Activated effector memory CD4-positive, alpha-beta T cell treated with anti-CD3 and anti-CD28 coated beads, Interleukin-2, amount 50 U/mL, for 16 hours (primary cell): ENCODE measurements at places on chromosomes 2 and 18.

- no peak for DNase-seq
Observed at GRCh38 chr2:41859615-41860514, 188.0 kb upstream of the PKDCC start.

- peak; percentile 89 for DNase-seq
Observed at GRCh38 chr2:195533771-195534642, 123.0 kb upstream of the SLC39A10 start.

GRCh38 chr18:58606236-58606635 lies 22.7 kb downstream of the ALPK2 start:
- DNase-seq = no peak

DNA sequence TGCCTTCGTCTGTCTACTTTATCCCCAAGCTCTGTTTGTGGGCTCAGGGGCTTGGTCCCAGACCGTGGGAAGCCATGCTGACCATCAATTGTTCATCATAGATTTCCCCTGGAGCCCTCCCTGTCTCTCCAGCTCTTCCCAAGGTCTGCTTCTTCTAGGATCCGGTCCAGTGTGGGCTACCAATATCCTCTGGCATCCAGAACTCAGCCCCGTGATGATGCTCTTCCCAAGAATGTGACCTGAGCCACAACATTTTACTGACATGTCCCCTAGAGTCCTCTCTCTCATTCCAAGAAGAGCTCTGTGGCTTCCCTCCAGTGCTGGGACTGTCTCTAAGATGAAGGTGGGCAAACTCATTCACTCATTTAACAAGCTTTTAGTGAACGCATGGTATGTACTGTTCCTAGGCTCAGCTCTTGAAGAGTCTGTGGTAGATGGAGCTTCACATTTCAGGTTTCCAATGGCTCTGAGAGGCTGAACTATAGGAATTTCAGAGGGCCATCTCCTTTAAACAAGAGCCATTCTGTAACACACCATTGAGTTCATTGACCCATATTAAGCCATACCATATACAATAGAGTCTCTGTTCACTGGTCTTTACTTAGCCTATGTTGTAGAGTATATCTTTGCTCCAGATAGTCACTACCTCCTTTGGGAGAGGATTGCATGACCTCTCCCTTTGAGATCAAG lies 142.0 kb upstream of the APCDD1 start:
- DNase-seq = no peak

DNA sequence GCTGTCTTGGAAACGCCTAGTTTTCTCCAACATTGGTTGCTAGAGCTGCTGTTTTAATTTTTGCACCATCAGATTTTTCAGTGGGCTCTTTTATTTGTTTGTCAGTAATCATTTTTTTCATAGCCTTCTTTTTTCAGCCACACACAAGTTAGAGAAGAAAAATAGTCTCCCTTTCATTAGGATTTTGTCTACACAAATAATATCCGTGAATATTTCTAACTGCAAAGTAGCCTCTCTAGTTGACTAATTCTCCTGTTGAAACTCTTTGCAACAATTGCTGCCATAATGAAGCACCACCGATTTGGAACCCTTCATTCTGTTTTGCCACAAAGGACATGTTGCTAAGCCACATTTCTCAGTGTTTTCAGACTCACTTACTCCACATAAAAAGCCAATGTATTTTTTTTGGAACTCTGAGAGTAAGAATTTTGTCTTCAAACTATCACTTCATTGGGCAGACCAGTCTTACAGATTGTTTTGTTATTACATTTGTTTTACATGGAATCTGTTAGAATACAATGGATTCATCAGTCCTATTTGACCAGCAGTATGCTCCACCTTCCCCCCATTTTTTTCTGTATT lies 9.6 kb downstream of the KCNJ3 start:
- DNase-seq = no peak

- no peak for DNase-seq
Observed at GRCh38 chr2:44866152-44866551, 75.3 kb upstream of the SIX3 start.

DNA sequence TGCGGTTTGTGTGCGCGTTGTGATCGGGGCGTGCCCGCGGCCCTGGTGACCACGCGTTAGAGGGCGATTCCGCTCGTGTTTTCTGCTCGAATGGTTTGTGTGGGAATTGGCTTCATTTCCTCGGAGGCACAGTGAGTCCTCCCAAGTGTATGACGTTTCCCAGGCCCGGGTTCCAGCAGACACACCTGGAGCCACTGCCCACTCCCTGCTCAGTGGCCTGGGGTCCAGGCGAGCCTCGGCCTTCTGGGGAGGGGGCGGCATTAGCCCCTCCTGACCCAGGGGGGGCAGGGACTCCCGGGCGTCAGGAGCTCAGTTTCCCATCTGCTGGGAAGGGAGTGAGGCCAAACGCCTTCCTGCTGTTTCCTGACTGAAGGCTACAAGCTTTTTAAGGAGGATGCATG lies 92.1 kb downstream of the NFATC1 start:
- DNase-seq = no peak

GRCh38 chr2:191675807-191676721 lies 1.9 kb upstream of the NABP1 start:
- peak; percentile 82 for DNase-seq

GRCh38 chr18:48140731-48141130 lies 210.3 kb upstream of the SMAD2 start:
- DNase-seq = no peak

DNA sequence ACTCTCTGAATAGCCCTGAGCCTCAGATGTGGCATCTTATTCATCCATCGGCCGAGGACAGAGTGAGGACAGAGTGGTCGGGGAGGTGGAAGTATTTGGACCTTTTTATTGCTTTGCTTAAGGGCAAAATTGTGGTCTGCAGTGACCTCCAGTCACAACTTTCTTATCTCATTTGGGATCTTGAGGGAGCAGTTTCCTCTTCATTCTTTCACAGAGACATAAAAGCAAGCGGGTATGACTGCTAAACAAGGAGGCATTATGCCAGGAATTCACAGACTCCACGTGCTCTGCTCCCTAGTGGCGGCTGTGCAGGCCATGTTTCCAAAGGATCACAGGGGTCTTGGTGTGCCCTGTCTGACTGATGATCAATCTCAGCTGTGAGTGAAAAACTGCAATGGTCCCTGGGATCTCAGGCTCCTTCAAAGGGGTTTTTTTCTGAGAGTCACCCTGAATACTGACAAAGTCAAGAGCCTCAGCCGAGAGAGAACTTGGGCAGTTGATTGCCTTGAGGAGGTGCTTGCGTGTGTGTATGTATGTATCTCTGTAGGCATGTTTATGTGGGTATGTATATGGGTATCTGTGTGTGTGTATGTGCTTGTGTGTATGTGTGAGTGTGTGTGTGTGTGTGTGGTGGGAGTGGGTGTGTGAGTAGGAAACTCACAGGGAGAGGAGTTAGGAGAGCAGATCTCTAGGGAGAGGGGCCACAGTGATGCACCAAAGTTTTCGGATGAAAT lies 47.7 kb downstream of the RAPGEF4 start:
- no peak for DNase-seq

- no peak for DNase-seq
Observed at GRCh38 chr2:183193904-183194303, 69.7 kb downstream of the NUP35 start.

DNA sequence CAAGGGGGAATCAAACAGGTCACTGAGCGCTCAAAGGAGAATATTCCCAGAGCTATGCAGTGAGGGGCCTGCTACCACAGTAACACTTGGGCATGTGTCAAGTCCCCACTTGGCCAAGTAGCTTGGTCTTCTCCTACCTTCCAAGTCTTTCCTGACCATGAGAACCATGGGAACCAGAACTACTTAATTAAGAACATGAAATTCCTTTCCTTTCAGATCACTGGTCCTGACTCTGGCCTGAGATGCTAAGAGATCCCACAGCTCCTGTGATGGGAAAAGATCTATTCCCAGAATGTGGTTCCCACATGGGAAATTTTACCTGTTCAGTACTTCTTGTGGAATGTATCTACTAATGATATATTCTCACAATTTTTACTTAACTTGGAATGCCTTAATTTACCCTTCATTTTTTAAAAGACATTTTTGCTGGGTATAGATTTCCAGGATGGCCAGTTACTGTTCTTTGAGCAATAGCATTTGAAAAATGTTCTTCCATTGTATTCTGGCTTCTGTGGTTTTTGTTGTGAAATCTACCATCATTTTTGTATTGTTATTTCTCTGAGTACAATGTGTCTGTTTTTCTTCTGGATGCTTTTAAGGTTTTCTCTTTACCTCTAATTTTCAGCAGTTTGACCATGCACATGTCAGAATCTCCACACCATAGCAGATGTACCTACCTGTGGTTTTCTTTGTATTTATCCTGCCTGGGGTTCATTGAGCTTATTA lies 37.9 kb downstream of the KCNIP3 start:
- no peak for DNase-seq

- no peak for DNase-seq
Observed at GRCh38 chr2:85959185-85959584, 70.4 kb upstream of the ST3GAL5 start.

GRCh38 chr2:144445196-144445595 lies 74.7 kb downstream of the ZEB2 start:
- DNase-seq = no peak
